ENCODE measurements at places on chromosomes 1 and 21.

- DNase-seq, result no peak
Observed at GRCh38 chr1:113995382-113995781, 16.1 kb downstream of the OLFML3 start.

GRCh38 chr1:11529763-11530730 lies 51.1 kb downstream of the DISP3 start:
- no peak for DNase-seq

GRCh38 chr21:36725793-36726386 lies 27.0 kb downstream of the SIM2 start:
- no peak for DNase-seq

DNA sequence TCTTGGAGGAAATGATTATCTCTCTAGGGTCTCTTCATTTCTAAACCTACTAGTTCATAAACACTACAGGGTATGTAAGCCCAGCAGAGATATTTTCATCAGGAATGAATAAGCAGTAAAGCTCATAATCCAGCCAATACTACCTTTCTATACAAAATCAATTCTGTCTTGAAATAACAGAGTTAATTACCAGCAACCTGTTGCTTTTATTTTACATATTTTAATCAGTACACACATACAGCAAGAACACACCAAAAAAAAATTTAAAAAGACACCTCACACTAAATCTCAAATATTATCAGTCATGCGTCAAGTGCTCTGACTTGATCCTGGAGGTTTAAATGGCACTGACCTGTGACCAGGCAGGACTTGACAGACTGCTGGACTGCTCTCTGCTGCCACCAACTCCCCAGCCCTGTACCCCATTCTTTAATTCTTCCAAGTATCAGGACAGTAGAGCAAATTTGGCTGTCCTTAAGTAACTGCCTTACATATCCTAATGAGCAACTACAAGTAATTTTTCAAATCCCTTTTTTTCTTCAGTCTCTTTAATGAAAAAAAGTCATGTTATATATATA lies 98.5 kb downstream of the CDC42BPA start:
- no peak for DNase-seq

- no peak for DNase-seq
Observed at GRCh38 chr1:170853302-170853701, 82.0 kb upstream of the MROH9 start.

DNA sequence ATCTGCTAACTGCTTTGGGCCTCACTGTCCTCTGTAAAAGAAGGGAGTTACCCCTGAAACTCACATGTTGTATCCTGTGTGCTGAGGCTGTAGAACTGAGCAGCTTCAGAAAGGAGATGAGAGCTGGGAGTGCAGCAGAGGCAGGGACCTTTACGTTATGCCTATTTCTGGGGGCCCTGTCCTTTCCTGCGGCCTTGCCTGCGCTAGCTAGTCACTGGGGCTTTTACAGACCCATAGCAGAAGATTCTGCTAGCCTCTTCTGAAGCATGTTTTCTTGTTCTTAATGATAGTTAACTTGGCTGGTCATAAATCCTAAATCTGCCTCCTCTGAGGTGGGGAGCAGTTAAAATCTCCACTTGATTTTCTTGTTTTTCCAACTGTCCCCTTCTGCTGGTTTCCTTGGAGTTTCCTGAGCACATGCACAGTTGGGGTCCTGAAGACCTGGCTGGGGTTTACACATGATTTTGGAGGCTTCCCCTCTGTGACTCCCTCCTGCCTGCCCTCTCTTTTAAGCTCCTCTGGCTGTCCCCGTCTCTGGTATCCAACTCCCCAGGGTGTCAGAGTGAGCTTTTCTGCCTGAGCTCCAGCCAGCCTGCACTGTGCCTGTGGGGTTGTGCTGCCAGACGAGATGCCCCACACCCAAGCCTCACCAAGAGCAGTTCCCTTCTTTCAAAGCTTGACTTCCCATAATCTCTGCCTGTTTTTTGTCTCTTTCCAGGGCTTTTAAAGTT lies 76.6 kb downstream of the NOS1AP start:
- DNase-seq, result no peak

DNA sequence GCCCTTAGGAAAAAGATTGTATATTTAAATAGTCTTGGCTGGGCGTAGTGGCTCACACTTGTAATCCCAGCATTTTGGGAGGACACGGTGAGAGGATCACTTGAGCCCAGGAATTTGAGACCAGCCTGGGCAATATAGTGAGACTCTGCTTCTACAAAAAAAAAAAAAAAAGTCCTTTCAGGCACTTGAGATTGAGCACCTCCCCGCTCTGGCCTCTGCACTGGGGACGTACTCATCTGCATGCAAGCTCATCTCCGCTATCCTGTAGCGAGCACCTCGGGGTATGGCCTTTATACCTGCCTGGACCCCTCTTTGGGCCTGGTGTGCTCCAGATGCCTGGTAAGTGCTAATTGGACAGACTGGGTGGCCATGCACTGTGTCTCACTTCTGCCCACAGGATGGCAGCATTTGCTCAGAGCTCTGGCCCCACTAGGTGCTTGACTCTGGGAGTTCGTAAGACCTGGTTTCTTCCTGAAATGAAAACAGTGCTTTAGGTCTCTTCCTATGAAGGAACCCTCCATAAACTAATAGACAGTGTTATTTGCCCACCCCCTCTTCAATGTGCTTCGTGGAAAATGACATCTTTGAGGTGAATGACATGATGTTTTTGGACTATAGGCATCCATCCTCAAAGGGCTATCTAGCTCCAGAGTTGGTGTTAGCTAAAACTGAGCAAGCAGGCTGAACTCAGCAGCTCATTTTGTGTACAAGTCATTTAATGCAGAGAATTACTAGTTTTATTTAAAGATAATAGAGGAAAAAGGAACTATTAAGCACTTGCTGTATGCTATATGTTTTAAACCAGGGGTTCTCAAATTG lies 61.7 kb upstream of the ADAR start:
- peak; percentile 65 for DNase-seq

DNA sequence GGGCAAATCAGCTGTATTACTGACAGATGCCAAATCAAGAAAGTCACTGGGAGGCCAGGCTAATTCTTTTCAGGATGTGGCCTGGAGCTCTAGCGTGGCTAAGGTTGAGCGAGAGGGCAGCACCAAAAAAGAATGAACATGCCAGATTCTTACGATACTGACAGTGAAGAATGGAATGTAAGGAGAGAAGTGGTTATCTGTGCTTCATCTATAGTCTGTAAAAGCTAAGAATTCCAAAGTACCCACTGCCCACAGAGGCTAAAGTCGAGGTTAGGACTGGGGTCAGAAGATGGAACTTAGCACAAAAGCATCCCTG lies 32.7 kb downstream of the TFAP2E start:
- no peak for DNase-seq

DNA sequence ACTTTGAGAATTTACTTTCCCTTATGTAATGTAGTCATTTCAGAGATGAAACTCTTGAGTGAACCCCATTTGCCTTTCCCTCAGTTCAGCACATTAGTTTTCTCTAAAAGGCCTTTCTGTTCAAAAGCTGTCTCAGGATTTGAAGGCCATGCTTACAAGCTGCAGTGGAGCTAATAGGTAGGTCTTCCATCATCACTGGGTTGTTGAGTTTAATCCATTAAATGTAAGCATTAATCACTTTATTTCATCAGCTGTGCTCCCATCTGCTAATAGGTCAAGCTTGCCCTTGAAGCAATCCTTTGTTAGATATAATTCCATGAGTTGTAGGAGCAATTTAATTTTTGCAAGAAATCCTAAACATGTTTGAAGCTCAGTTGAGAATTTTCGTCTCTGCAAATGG lies 422.2 kb upstream of the ZP4 start:
- no peak for DNase-seq

DNA sequence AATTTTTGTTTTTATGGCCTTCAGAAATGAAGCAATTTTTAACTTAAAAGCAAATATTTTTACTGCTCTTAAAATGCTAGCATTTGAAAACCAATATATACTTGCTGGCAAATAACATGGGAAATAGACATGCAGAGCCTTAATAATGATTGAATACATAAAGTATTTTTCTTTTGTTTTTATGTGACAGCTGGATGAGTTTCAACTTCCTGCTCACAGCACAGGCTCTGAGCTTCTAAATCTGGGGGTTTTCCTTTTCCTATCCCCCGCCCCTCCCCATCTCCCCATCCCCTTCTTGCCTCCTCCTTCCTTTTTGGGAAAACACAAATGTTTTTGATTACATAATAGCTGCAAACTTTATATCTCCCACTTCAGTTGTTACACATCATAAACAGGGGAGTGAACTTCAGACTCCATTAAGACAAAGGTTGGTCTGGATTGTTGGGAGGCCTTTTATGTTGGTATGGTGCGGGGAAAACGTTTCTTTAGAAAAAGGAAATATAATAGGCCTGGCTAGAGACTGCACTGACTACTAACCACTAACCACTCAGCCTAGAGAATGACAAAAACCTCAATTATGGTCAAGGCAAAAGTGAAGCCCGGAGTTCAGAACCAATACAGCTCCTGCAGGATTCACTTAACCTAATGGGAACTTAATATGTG lies 116.1 kb upstream of the GORAB start:
- DNase-seq, result no peak

DNA sequence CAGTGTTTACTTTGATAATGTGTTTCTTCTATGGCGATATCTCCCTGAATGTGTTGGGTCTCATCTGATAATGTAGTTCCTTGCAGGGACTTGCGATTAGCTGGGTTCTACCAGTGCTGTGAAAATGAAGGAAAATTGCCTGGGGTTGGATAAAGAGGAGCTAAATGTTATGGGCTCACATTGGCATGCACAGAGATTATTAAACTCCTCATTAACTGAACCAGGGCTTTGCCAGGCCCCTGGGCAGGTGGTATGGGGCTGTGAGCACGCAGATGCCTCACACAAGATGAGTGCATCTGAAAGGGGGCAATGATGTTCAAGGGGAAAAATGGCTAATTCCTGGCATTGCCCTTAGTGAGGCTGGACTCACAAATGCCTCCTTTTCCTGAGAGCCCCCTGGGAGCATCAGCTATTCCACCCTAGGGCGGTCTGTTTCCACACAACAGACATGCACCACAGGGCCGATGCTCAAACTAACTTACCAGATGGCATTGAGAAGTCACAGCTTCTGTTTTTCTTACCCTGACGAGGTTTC lies 321.1 kb downstream of the SEC16B start:
- no peak for DNase-seq

DNA sequence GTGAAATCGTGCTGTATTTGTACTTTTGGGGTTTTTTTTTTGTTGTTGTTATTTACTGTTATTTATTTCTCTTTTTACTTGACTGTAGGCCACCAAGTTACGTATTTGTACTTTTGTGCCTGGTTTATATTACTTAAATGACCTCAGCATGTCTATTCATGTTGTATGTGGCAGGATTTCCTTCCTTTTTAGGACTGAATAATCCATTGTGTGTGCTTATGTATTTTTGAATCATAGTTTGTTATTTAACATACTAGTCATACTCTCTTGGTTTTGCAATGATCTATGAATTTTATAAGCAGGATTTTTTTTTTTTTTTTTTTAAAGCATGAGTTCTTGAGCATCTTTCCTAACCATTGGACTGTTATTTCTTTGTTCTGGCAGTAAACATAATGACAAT lies 51.2 kb downstream of the RNF2 start:
- no peak for DNase-seq

DNA sequence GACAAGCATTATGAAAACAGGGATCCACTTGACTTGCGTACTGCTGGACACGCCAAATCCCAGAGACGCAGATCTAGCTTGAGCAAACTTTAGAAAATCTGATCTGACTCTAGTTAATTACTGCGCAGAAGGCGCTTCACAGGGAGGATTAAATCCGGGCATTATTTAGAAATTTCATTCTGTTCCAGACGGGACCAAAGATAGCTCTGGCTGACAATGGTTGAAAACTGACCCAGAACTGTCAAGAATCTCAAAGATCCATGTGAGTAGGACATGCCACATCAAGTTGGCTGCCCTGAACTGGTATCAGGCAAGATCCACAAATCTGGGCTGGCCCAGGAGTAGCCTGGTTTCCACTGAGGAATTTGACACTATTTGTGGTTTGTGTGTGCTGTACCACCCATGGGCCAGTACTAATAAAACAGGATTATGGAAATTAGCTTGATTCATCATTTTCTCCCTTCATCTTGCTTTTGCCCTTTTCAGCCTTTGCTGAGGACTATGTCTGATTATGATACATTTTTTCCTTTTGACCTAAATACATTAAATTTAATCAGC lies 171.0 kb downstream of the VAV3 start:
- DNase-seq, result no peak
